Activated CD4-positive, CD25-positive, alpha-beta regulatory T cell (primary cell): ENCODE measurements at places on chromosomes 3 and 15.

- DNase-seq, result no peak
Measured at GRCh38 chr15:74180881-74181602, 7.5 kb downstream of the ISLR start.

- no peak for DNase-seq
Measured at GRCh38 chr15:93196135-93196670, 107.2 kb upstream of the RGMA start.

- DNase-seq, result no peak
Measured at GRCh38 chr3:64975147-64975546, 287.3 kb upstream of the ADAMTS9 start.

GRCh38 chr3:23068016-23068728 is 135.0 kb upstream of the UBE2E2 start:
- no peak for DNase-seq

DNA sequence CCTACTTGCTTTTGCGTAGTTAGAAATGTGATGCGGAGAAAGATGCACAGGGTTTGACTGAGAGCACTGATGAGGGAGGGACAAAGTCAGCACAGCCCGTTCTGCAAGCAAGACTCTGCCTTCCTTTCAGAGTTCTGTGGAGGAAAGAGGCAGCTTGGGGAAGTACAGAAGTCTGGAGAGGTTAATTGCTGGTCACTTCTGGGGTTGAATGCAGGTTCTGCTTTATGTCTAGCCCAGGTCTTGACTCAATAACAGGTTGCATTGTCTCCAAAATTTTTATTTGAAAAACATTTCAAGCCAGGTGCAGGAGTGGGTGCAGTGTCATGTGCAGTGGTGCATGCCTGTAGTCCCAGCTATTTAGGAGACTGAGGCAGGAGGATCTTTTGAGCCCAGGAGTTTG is 461.7 kb downstream of the NR2F2 start:
- DNase-seq, result no peak

DNA sequence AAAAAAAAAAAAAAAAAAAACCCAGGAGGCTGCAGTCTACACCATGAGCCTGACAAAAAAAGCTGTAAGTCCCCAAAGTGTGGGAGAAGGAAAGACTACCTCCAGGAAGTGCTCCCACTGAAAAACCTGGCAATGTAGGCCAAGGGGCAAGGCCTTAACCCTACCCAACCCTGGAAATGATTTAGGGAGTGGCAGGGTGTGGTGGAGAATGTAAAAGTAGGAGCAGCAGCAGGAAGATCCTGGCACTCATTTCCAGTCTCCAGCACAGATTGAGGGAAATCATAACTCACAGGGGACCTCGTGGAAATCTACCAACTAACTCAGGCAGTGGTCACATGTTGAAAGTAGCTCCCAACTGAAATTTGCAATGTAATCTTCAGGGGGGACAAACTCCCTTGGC is 839.5 kb downstream of the EPHA3 start:
- DNase-seq, result no peak

DNA sequence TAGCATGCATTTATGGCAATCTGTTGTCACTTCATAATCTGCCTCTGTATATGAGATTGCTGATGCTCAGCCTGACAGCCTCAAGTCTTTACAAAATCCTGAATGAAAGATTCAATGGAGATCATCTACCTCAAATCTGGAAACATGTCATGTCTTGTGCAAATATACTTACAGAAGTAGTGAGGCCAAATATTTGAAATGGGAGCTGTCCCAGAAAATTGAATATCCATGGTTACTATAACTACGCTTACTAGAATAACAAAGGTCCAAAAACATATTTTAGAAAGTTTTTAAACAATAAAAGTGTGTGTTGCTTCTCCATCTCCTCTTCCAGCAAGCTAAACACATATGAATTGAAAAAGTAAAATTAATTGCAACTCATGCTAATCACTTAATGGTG is 133.2 kb upstream of the DPH6 start:
- no peak for DNase-seq

DNA sequence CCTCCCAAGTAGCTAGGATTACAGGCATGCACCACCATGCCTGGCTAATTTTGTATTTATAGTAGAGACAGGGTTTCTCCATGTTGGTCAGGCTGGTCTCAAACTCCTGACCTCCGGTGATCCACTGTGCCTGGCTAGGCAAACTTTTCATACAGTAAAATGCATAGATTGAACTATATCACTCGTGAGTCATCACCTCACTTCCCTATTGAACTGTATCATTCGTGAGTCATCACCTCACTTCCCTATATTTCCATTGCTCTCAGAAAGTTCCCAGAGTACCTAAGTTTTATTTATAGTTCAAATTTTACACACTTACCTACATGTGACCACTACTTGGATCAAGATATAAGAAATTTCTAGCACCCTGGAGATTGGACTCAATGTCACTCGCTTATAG is 73.6 kb upstream of the ACAD9 start:
- no peak for DNase-seq

- no peak for DNase-seq
Measured at GRCh38 chr3:117550766-117551165, 841.2 kb downstream of the TUSC7 start.

DNA sequence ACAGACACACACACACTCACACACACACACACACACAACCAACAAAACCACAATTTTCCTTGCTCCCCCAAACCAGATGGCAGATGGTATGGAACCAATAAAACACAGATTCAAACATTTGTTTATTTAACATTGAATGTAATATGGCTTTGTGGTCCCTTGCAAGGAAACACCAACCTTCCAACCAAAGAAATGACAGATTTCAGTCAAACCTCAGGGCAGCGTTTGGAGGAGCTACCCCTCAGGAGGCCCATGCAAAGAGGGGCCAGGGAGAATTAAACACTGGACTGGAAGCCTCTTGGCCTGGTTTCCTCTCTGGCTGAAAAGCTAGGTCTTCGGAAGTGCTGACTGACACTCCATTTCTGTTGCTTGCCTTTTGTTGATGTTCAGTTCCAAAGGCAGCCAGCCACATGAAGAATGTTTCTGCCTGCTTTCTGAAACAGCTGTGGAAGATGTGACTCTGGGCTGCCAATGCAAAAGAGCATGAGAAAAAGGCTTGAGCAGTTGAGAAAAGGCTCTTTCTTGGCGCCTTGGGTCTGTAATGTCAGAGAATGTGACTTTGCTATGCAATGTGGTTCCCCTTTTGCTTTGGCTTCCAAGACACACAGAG is 296.1 kb downstream of the RPLP1 start:
- DNase-seq, result no peak

DNA sequence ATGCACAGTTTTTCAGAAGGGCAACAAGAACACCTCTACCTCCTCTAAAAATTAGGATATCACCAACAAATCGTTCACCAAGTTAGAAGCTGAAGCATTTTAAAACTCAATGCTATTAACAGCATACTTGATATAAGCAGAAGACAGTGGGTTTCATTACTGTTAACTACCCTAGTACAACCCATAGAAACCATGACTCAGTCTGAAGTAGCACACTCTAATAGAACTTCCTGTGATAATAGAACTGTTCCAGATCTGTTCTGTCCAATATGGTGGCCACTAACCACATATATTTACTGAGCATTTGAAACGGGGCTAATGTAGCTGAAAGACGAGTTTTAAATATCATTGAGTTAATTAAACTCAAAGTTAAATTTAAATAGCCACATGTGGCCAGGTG is 1075.6 kb downstream of the FHIT start:
- DNase-seq, result no peak

- no peak for DNase-seq
Measured at GRCh38 chr3:16480861-16481545, 32.5 kb downstream of the RFTN1 start.

GRCh38 chr15:73983211-73983727 is 8.8 kb downstream of the STOML1 start:
- DNase-seq, result no peak

DNA sequence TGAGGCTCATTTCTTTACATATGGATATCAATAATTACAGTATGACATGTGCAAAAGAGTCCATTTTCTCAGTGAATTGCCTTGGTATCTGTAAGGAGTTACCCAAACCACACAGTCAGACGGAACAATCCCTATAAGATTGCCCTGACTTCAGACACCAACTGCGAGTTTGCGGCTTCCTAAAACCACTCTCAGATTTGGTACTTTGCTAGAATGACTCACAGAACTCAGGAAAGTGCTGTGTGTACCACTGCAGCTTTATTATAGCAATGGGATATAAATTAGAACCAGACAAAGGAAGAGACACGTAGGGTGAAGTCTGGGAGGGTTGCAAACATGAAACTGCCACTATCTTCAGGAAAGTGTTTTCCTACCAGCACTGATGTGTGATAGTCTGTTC is 45.8 kb upstream of the ATP13A3 start:
- no peak for DNase-seq

DNA sequence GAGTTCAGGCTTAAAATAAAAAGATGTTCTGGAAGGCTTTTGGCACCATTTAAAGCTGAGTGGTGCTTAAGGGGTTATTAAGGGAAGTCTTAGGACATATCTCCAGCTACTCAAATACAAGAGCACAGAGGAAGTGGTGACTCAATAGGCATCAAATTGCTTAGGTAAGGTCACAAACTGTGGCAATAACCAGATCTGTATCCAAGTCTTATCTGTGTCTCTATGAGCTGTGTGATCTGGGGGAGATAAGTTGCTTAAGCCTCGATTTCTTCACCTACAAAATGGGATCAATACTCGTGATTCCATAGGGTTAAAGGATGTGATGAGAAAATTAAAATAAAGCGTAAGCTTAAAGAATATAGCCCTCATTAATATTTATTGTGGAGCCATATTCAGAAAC is 7.6 kb downstream of the HDC start:
- DNase-seq, result no peak

GRCh38 chr15:99850517-99850916 is 117.3 kb upstream of the LYSMD4 start:
- DNase-seq, result no peak

- no peak for DNase-seq
Measured at GRCh38 chr3:114389156-114389555, 95.3 kb downstream of the TIGIT start.

GRCh38 chr3:186283096-186283495 is 78.9 kb downstream of the DGKG start:
- DNase-seq, result no peak

DNA sequence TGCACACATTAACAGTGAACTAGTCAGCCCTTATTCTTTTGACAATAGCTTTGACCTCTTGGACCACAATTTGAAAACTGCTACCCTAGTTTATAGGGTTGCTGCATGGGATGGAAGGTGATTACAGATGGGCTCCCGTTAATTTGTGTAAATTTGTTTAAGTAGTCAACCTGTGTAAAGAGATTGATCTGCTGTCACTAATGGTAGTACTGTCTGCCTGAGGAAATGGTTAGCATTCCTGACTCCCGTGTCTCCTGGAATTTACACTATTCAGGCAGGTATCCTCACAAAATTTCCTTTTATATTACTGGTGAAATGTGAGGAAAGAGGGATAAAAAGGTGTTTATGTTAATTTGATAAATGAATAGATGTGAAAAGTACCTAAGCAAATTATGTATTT is 15.3 kb upstream of the EBLN2 start:
- no peak for DNase-seq

- no peak for DNase-seq
Measured at GRCh38 chr3:64687781-64688604, at the start of gene ADAMTS9. Gene ADAMTS9, minus strand, starts transcription at chr3:64688000. Its CDS starts 343 bp downstream, at chr3:64687657.

DNA sequence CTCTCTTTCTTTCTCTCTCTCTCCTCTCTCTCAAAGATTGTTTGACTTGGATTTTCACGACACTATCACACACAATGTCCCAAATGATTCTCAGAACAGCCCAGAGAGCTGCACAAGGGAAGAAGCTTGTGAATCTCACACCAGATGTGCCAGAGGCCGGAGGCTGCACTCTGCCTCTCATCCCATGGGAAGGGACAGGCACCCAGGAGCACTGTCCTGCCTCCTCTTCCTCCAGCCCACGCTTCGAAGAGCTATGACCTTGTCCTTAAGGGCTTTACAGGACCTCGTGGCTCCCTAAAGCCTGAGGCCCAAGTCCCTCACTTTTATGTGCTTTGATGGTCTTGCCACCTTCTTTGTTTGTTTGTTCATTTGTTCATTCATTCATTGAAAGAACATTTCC is 267.6 kb downstream of the FAM43A start:
- no peak for DNase-seq

DNA sequence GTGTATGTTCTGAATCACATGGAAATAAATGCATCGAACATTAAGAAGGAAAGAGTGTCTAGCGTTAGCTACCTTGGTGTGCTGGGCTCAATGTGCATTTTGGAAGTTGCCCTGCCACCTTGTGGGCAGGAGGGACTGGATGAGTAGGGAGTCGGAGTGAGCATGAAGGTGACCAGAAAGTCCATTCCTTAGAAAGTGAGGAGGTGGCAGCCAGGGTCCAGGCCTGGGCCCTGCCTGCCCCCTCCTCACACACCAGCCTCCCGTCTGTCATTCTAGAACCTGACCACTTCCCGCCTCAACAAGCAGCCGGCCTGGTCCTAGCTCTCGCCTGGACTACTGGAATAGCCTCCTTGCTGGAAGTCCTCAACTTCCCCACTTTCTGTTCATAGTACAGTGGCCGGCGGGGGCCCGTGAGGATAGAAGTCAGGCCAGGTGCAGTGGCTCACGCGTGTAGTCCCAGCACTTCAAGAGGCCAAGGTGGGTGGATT is 10.2 kb upstream of the GATA2 start:
- DNase-seq, result no peak

GRCh38 chr15:90039996-90040395 is 38.9 kb downstream of the ZNF710 start:
- DNase-seq, result no peak

DNA sequence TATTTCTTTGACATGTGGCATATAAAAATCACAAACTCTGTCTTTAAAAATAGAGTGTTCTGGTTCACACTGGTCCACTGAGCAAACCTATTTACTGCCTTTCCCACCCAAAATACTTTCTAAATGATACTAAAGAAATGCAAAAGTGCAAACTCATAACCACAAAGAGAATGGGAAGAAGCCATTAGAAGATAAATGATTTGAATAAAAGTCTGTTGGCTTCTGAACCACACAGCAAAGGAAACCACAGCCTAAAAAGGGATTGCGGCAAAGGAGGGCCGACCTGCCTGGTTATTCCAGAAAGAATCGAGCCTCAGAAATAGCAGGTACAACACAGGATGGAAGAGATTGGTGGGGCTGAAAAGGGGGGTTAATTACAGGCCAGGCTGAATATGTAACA is 599.5 kb downstream of the FHIT start:
- DNase-seq, result no peak
